CD4-positive, alpha-beta T cell treated with Interleukin-4 for 1 hour (primary cell): ENCODE measurements at places on chromosomes 2 and 18.
A peak's percentile ranks its signal among the peaks of the same experiment; 100 is the strongest.

- DNase-seq = peak; percentile 25
Measured at GRCh38 chr2:130972410-130972809, 120.8 kb downstream of the FAM168B start.

DNA sequence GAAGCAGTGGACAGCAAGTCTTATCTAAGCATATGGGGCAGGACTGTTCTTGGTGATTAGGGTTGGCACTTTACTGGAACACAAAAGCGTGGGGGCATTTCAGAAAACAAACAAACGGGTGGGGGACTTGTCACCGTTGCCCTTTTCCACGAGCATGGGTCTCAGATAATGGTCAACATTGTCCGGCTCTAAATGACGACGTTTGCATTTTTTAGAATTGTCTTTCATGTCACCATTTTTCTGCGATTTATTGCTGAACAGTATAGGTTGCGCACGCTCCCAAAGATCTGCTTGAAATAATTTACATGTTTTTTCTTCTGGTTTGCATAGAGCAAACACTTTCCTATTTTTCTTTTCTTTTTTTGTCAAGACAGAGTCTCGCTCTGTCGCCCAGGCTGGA, 46.6 kb upstream of the TBC1D8 start:
- no peak for DNase-seq

GRCh38 chr18:58847383-58848071, 17.1 kb upstream of the ZNF532 start:
- DNase-seq = peak; percentile 12

DNA sequence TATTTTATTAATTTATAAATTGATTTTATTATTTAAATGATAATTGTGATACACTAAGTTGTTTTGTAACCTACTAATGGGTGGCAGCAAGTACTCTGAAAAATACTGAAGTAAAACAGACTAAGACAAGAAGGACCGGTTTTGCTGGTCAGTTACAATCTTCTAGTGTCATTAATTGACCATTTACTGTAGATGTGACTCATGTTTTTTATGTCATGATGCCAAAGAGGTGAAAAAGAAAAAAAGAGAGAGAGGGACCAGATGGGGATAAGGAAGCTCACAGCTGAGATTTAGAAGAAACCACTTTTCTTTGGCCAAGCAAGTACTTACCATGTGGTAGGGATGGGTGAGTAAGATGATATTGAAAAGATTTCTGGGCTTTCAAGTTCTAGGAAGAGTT, 955.8 kb upstream of the LRRTM1 start:
- DNase-seq = no peak

DNA sequence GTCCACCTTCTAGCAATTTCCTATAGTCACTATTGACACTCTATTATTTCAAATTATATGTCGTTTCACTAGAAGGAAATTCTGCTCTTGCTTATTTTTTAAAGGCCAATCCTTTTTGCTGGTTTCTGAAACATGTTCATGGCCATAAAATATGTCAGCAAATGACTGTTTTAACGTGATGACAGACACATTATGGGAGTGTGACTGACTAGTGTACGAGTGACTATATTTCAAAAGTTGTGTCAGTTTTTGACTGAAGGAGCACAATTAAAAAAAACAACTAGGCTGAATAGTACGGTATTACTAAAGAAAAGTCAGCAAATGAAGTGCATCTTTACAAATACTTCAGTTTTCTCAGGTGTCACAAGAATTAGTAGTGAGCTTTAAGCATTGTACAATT, 196.0 kb downstream of the NR4A2 start:
- DNase-seq = no peak

- DNase-seq = no peak
Measured at GRCh38 chr2:192218970-192219369, 24.2 kb upstream of the TMEFF2 start.

DNA sequence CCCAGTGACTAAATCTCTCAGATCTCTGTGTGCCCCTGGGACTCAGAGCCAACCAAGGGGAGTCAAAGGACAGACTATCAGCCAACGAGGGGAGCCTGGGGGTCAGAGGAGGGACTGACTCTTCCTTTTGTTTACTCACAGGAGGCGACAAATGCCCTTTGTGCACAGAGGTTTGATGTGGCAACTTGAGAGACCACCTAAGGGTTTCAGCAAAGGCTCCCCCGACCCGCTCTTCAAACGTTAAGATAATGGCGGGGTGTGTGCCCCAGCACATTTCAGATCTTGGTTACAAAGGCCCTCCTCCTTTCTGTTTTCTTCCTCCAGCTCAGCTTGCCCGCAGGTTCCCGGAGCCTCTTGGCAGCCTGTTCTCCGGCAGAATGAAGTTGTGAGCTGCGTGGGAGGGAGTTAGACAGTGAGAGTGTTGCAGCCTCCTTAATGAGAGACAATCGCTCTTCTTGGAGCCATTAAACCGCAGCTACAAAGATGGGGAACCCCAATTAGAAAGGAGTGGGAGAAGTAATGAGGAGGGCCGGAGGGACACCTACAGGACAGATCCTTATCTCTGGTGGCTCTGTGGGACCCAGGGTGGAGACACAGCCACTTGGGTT, 76.2 kb downstream of the KIAA2012 start:
- no peak for DNase-seq

DNA sequence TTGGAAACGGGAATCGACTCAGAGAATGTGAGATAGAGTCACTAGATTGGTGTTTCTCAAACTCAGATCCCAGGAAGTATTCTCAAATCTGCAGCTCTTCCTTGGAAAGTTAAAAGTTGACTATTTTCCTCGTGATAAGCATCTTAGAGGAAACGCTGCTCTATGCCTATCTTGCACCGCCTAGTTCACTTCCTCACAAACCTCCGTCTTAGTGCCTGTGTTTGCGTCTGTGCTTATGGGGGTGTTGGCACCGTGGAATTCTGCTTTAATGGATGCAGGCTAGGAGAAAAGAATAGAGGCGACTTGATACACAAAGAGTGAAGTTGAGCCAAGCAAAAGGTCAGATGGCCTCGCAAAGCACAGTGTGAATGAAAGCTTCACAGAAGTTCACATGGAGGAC, 255.3 kb upstream of the ID2 start:
- DNase-seq = no peak
